ENCODE measurements at places on chromosomes 11 and 22.

GRCh38 chr11:130729678-130730300 lies 186.5 kb downstream of the SNX19 start:
- no peak for DNase-seq

GRCh38 chr22:17133137-17133536 lies 12.0 kb upstream of the TMEM121B start:
- DNase-seq = no peak

DNA sequence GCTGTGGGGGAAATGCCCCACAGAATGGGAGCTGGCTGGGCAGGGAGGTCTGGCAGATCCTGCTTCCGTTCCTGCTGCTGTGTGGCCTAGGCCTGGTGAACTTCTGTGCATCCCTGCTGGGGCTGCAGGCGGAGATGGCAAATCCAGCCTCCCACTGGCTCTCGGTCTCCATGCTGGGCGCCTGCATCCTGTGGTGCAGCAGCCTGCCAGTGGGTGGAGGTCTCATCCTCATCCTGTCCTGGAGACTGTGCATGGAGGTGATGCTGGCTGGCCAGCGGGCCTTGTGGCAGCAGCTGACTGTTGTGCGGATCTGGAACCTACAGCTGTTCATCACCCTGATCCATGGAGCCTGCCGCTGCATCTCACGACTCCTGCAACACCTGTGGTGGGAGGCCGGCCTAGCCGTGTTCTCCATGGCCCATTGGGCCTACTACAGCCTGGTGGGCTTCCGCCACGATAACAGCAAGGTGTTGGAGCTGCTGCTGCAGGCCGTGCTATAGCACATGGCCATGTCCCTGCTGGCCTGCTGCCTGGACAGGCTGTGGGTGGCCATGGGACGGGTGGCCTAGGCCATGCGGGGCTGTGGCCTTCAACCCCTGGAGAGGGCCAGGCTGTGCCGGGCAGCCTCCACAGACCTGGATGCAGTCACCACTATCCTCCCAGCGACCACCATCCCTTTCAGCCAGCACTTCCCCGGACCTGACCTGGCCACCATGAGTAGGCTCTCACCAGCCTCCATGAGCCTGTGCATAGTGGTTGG lies 8.8 kb upstream of the RPL3 start:
- DNase-seq = no peak

DNA sequence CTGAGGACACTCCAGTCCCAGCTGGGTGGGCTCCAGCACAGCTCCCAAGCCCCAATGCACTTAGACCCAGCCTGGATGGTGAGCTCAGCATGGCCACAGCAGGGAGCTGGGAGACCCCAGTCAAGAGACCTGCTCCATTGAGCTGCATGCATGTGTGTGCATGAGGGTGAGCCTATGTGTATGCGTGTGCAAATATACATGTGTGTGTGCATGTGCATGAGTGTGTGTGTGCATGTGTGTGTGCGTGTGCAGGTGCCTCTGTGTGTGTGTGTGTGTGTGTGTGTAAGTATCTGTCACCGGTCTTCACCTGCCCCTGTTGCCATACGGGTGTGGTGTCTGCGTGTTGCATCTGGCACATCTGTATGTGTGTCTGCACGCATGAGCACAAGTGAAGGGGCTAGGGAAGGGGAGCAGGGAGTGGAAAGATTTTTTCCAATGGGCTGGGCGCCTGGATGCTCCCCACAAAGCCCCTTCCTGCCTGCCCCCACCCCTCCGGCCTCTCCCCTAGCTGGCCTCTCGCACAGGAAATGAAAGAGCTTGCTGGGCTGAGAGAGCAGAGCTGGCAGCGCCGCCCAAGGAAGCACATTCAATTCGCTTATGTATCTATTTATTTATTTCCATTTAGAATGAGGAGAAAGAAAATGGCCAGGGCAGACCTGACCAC lies 4.1 kb downstream of the TSPAN32 start:
- DNase-seq = no peak

DNA sequence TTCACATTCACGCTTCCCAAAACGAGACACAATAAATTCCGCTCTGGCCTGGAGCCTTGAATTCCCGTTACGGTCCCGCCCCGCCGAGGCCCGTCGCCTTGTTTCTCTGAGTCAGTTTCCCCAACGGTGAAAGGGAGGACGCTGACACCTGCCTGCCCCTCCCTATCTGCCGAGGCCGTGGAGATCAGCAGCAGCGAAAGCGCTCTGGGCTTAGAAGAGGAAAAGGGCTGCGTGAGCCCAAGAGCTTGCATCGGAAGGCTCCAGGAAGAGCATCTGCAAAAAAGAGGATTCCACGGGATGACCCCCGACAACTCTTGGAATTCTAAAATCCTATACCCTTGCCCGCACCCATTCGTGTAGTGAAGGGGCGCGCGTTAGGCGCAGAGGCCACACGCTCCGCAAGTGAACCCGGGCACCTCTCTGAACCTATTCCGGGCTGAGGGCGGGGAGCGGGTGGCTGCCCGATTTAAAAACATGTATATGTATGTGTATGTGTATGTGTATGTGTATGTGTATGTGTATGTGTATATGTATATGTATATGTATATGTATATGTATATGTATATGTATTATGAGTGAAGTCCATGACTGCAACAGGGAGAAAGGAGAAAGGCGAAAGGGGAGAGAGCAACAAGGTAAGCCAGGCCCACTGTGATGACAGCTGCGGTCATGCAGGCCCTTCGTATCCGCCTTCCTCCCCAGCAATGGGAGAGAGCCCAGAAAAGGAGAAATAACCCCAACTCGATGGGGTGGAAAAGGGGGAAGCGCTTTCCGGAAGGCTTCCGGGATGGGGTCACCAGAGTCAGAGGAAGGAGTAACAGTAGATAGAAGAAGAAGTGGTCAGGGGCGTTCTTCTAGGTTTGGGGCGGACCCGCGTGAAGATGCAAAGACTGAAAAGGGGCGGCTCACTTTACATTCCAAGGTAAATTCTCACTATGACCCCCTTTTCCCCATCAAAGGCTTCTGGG lies 948 bp upstream of the MRTFA start:
- no peak for DNase-seq

DNA sequence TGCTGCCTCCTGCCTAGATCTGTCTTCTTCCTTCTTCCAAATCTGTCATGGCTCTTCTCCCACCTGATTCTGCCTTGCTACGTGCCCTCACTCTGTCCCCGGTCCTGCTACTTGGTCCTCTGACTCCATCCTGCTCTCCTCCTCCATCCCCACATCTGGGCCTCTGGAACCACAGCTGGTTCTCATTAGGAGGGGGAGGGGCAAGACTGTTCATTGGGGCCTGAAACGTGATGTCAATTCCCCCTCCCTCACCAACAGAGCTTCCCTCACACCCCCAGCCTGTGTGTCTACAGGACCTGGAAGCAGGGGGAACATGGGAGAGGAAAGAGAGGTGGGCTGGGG lies 9.1 kb downstream of the DCHS1 start:
- DNase-seq = no peak

DNA sequence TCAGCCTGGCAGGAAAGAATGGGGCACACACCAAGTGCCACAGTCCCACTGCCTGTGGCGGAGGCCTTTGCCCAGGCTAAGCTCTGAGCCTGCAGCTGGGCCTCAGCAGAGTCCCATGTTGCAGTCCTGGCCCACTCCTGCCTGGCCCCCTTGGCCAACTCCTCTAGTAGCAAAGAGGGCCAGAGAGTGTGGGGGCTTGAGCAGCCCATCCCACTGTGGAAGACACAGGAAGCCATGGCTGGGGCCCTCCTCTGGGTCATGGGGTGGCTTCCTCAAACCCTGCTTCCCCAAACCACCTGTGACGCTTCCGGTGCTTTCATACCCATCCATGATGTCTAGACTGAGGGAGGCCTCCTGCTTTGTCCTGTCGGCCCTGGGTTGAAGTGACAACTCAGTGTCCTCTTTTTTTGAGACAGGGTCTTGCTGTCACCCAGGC lies 5.8 kb downstream of the RPS19BP1 start:
- DNase-seq = no peak

DNA sequence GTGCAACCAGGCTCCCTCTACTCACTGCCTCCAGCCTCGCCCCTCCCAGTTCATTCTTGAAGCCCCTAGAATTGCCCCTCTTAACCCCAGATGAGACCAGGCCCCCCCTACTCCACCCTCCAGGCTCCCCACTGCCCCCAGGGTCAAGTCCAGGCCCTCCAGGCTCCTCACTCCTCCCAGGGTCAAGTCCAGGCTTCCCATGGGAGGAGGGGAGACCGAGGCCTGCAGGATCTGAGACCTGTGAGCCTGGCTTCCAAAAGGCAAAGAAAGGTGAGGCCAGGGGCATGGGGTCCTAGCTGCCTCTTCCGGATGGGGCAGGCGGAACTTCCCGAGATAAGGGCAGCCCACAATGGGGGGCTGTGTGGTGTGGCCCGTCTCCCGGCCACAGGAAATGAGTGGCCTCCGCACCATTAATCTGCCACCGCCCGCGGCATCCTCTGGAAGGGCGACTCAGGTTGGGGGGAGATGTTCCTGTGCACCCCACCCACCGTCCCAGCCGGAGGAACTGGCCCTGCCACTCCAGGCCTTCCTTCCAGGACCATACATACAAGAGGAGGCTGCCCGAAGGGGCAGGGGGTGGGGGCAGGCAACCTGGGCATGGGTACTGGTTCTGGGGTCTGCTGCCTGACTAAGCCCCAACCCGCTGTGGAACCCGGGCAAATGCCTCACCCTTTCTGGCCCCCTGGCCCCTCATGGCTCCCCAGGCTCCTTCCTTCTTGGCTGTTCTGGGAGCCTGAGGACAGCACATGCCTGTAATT lies 35.1 kb upstream of the WNT11 start:
- DNase-seq = no peak

Data from thoracic aorta (tissue), 2 donors.